HT1080 (cell line): ENCODE measurements at places on chromosomes 4 and X. TPM values are rescaled to one million over a fixed set of nuclear protein-coding genes. Genes with fewer than 3 reads are reported as not detected.

Gene PAGE3
- not detected in 2 replicates for total RNA-seq

Gene PRR32
- not detected in 2 replicates for total RNA-seq

Gene ERCC6L
- total RNA-seq = 10.1 and 10.5 TPM in 2 replicates

Gene F8A1
- 2.7 and 6.7 TPM in 2 replicates for total RNA-seq

Gene SLC7A11
- total RNA-seq = 12.6 and 12.8 TPM in 2 replicates

Gene SMAD1
- total RNA-seq = 18.7 and 22.3 TPM in 2 replicates

Gene BEND4
- 0.57 and 1.2 TPM in 2 replicates for total RNA-seq

DNA sequence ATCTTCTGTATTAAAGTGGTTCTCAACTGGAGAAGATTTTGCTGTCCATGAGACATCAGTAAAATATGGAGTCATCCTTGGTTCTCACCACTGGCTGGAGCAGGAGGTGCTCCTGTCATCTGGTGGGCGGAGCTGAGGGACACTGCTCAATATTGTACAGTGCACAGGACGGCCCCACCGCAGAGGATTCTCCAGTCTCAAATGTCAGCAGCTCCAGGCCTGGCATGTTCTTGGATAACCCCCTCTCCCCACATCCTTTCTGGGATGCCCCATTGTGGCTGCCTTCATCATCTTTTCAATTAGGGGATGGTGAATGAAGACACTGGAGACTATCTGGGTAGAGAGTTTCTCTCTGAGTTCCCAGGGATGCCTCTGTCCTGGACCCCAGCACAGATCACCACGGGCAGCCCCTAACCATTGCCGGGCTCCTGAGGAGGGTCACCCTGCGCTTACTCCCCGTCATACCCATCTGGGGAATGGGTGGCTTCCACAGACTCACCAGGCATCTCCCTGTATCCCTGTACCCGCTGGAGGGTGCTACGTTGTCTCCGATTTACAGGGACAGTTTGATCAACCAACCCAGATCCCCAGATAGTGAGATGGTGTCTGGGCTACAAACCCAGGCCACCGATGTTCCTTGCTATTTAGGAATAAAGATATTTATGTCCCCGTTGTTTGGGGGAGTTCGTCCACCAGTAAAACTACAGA, 21.9 kb upstream of the P2RY8 start:
- no peak for DNase-seq

GRCh38 chr4:125703443-125703842, 388.7 kb downstream of the FAT4 start:
- DNase-seq = peak; percentile 37

GRCh38 chrX:46961574-46962283, 49.5 kb downstream of the JADE3 start:
- no peak for DNase-seq

DNA sequence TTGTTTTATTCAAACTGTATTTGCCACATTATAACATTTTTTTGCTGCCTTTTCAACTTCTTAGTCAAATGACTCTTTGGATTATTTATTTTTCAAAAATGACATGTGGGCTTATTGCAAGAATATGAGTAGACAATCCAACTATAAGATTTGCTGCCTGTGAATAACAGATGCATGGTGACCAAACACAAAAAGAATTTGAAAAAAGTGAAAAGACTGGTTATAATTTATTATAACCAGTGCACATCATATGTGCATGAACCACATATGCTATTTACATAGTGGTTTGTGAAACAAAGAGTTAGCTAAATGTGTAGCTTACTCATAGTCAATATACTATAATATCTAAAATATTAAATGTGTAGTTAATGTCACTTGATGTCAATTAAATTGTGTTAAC, 2086.8 kb downstream of the ARAP2 start:
- DNase-seq = no peak

DNA sequence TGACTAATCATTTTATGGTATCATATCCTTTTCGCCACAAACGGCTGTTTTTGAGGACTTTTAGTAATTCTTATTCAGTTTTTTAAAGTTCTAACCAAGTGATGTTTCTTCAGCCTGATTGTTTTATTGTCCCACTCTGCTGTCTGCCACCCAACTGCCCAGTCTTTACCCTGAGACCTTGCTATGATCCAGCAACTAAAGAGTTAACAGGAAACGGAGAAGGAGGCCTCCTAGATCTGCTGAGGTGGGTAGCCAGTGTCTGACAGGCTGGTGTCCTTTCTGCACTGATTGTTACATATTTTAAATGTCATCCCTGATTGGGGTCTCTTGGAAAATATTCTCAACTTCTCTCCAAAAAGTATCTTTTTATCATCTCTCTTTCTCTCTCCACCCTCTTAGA, 7.9 kb upstream of the TMEM150C start:
- DNase-seq = no peak

GRCh38 chr4:41575665-41576064, 37.7 kb downstream of the LIMCH1 start:
- no peak for DNase-seq

GRCh38 chr4:8911316-8912088, 39.9 kb upstream of the HMX1 start:
- no peak for DNase-seq

- DNase-seq = peak; percentile 89
These were observed 207.6 kb upstream of the SLITRK2 start for GRCh38 chrX:145609951-145610511.

DNA sequence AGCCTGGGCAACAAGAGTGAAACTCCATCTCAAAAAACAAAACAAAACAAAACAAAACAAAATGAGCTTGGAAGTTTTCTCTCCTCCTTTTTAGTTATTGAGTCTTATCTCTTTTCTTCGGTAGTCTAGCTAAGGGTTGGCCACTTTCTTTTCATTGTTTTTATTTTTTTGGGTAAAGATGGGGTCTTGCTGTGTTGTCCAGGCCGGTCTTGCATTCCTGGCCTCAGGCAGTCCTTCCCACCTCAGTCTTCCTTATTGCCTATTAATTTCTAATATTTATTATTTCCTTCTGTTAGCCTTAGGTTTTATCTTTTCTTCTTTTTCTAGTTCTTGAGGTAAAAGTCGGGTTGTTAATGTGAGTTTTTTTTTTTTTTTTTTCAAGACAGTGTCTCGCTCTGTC, 16.4 kb downstream of the METAP1 start:
- no peak for DNase-seq

- peak; percentile 47 for DNase-seq
These were observed 46.5 kb upstream of the HMX1 start for GRCh38 chr4:8917868-8918783.

- no peak for DNase-seq
These were observed 3.8 kb downstream of the MTM1 start for GRCh38 chrX:150572206-150572605.

GRCh38 chr4:164536814-164537213, 217.1 kb upstream of the SMIM31 start:
- peak; percentile 77 for DNase-seq

GRCh38 chr4:168723020-168723419, 226.2 kb downstream of the PALLD start:
- peak; percentile 70 for DNase-seq

- DNase-seq = no peak
These were observed 995.7 kb upstream of the PRKX start for GRCh38 chrX:4708970-4709760.

DNA sequence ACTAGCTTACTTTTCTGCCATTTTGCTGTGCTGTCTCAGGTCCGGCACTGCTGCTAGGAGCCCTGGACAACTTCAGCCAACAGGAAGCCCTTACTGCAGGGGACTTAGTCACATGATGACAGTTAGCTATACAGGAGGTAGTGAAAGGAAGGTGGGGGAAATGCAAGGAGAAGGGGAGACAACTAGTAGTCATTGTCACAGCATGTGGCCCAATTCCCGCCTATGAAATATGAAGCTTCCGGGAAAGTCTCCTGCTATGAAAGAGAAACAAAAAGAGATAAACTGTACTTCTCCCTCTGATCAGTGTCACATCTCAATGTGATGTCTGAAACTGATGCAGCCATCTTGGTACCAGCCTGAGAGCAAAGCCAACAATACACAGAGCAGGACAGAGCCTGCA, 71.6 kb downstream of the AMELX start:
- no peak for DNase-seq

DNA sequence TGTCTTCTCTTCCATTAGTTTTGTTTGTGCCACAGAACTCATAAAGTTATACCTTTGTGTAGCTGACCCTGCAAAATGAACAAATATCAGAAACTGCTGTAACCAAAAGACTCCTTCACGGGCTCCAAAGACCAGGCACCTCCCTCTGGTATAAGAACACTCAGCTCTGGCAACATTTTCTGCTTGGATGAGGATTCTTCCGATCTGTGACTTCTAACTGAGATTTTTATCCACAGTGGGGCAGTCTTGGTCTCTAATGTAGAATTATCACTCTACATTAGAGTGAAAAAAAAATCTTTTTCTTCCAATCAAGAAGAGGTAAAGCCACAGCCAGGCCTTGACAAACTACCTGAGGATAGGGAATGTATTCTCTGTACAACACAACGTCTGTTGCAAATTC, 38.5 kb upstream of the PRSS48 start:
- DNase-seq = peak; percentile 9

- DNase-seq = no peak
These were observed 664.0 kb upstream of the PCDH7 start for GRCh38 chr4:30056016-30056766.
